Type B pancreatic cell (in vitro differentiated cells): ENCODE measurements at places on chromosomes 3 and 15. TPM values are rescaled to one million over a fixed set of nuclear protein-coding genes. Genes with fewer than 3 reads are reported as not detected.

DNA sequence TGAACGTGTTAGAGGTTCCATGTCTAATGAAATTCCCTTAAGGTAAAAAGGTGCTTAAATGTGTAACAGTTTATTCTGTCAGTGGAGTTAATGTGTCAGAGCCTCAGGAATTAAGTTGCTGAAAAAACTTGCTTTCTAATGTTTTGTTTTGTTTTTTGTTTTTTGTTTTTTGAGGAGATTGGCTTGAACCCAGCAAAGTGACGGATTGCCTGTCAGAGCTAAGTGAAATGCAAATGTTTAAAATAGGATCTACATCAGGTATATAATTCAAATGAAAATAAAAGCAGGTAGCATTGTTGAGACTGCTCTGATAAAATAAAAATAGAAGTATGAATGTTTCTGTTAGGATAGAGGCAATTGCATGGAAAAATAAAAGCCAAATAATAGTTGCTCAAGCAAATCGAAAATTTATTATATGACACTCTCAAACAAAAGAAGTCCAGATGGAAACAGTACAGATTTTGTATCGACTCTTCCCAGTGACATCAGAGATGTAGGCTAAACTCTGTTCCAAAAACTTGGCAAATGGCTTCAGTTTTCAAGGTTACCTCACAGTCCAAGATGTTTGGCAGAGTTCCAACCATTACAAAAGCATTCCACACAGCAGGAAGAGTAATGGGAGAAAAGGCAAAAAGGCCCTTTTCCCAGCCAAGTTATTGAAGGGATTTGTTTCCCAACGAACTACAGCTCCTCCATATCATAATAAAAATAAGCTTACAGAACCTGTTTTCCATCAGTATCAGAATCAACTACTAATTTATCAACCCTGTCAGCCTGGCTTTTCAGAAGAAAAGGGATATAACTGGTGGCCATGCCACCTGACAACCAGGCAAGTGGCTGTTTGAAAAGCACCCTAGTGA is 291.0 kb downstream of the TBL1XR1 start:
- H3K4me1 ChIP-seq = peaks cover 20% of the 10 kb centered on the region
- no peak for DNase-seq
- peak overlapping the region; percentile 59 for H3K27ac ChIP-seq
- H3K4me3 ChIP-seq = no peak overlapping the region

DNA sequence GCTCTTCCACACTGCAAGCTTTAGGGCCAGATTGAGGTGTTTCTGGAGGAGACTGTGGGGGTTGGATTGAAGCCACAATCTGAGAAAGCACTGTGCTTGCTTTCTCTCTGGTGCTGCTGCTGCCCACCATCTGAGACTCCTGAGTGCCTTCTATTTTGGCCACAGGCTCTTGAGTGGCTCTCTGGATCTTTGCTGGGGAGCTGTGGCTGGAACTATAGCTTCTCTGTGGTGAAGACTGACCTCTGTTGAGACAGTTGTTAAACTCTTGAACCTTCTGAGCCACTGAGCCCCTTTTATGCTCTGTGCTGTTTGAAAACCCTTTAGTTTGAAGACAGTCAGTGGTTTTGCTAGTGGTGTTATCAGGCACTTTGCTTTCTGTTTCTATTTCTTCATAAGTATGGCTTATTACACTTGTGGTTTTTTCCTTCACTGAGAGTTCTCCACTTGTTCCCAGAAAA is 108.7 kb upstream of the TSPAN3 start:
- peaks cover 10% of the 10 kb centered on the region for H3K36me3 ChIP-seq
- H3K4me1 ChIP-seq = peaks cover under 1% of the 10 kb centered on the region
- no peak for DNase-seq

- DNase-seq = no peak
- H3K4me1 ChIP-seq = peaks cover 14% of the 10 kb centered on the region
- H3K27ac ChIP-seq = peak overlapping the region; percentile 25
- H3K4me3 ChIP-seq = no peak overlapping the region
These were observed 130.6 kb downstream of the STAG1 start for GRCh38 chr3:136621628-136622027.

The SEMA3G gene
- total RNA-seq = 0.45 and 0.77 TPM in 2 replicates

The ALDH1A2 gene
- 10.4 and 38.3 TPM in 2 replicates for total RNA-seq

DNA sequence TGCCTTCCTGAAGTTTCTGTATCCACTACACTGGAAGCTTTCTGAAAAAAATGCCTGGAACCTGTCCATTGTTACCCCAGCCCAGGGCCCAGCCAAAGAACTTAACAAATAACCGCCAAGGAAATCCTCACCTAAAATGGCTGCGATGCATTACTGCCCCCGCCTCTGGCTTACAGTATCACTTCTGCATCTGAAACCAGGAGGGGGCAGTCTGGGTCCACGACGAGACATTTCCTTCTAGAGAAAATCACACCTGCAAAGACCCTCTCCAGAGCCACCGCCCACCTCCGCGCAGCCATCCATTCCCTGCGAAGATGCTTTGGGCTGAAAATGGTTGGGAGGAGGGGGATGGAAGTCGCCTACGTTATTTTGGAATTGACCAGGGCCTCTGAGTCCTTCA is 22.4 kb upstream of the CELF6 start:
- H3K27me3 ChIP-seq = no peaks in the 10 kb centered on the region
- H3K27ac ChIP-seq = no peak overlapping the region
- H3K4me3 ChIP-seq = no peak overlapping the region
- H3K4me1 ChIP-seq = no peaks in the 10 kb centered on the region

DNA sequence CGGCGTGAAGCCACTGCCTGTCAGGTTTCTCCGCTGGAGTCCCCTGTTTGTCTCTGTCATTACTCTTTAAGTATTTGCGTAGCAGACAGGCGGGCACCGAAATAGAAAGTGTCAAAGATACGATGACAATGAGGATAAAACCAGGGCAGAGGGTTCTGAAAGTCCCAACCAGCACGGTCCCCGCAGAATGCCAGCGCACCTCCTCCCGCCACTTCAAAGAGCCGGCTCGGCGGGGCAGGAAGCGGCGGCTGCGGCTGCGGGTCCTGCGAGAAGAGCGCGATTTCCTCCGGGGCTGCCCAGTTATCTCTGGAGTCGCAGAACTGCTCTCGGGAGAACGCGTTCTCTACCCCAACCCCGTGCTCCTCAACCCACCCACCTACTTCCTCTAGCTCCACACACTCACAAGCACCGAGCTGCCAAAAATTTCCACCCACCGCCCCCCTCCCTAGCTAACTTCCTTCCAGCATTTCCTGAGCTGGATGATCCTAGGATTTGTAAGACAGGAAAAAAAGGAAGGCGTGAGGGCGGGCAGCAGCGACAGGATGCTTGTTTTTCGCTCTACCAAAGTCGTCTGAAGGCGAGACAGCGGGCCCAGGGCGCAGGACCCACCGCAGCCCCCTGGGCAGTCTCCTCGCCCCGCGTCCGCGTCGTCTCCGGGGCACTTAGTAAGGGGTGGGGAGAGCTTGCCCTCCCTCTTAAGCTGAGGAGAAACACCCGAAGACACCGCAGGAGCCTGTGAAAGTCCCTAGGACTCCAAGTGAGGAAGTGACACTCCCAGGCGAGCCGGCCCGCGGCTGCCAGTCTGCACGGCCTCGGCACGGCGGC is at the start of gene ARHGAP31:
Gene ARHGAP31 (plus strand): TSS at position 513 of the 825 bp plus-strand sequence. CDS start 522 bp downstream, outside the sequence.
- no peak for DNase-seq
- peak within 1 kb of the TSS; percentile 83 for H3K27ac ChIP-seq
- H3K36me3 ChIP-seq = no peaks in the 10 kb centered on the region
- peaks cover 10% of the 10 kb centered on the region for H3K27me3 ChIP-seq
- peak within 1 kb of the TSS; percentile 91 for H3K4me3 ChIP-seq

The MEIS2 gene
- total RNA-seq = 152 and 211 TPM in 2 replicates

The IGSF11 gene
- 2.3 and 2.4 TPM in 2 replicates for total RNA-seq

GRCh38 chr3:23575697-23576096 is 230.1 kb upstream of the UBE2E1 start:
- no peaks in the 10 kb centered on the region for H3K27me3 ChIP-seq
- H3K27ac ChIP-seq = no peak overlapping the region
- no peaks in the 10 kb centered on the region for H3K36me3 ChIP-seq
- DNase-seq = no peak
- H3K4me3 ChIP-seq = no peak overlapping the region
- no peaks in the 10 kb centered on the region for H3K4me1 ChIP-seq

The CCR8 gene
- total RNA-seq = 1.2 TPM in 1 of 2 replicates, not detected in the other

The UPK1B gene
- total RNA-seq = 49.2 and 105 TPM in 2 replicates

DNA sequence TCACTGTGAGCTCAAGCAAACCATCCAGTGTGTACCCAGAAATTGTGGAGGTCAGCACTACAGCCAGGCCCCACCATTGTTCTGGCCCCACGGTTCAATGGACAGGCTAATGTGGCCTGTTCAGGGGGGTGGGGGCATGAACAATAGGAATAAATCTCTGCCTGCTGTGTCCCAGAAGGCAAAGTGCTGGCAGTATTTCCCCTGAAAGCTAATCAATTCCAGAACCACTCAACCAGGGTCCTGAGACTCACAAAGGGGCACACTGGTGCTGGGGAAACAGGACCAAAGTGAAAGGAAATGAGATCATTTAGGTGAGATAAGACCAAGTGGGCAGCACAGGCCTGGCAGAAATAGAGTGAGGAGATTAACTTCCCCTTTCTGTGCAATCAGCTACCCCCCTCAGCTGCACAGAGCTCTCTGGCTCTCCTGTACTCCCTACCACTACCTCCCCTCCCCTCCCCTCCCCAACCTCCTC is 11.5 kb downstream of the CRYGS start:
- no peaks in the 10 kb centered on the region for H3K36me3 ChIP-seq
- H3K27me3 ChIP-seq = peaks cover 3% of the 10 kb centered on the region
- H3K4me3 ChIP-seq = no peak overlapping the region
- H3K4me1 ChIP-seq = peaks cover 20% of the 10 kb centered on the region
- H3K27ac ChIP-seq = peak overlapping the region; percentile 49
- DNase-seq = no peak
